ENCODE measurements at places on chromosomes 13 and 19. TPM values are rescaled to one million over a fixed set of nuclear protein-coding genes. Genes with fewer than 3 reads are reported as not detected.

The ITGBL1 gene
- 1.0 TPM for total RNA-seq

The ZNF154 gene
- total RNA-seq, result 4.7 TPM

The FPR3 gene
- not detected for total RNA-seq

The SLC10A2 gene
- not detected for total RNA-seq

The ZNF628 gene
- total RNA-seq, result 4.4 TPM

The DLL3 gene
- 0.34 TPM for total RNA-seq

The CGB1 gene
- not detected for total RNA-seq

The CYP2F1 gene
- total RNA-seq, result not detected

The NLRP11 gene
- total RNA-seq, result not detected

The AMH gene
- 0.34 TPM for total RNA-seq

The MYH14 gene
- 3.1 TPM for total RNA-seq

The HCST gene
- total RNA-seq, result 0.14 TPM

The TPTE2 gene
- total RNA-seq, result not detected

The LYPD5 gene
- total RNA-seq, result 16.4 TPM

The RXFP2 gene
- not detected for total RNA-seq

The RBM42 gene
- total RNA-seq, result 37.9 TPM

The LHB gene
- 0.21 TPM for total RNA-seq

The LILRB3 gene
- total RNA-seq, result not detected

The BCL3 gene
- 21.6 TPM for total RNA-seq

The ZNF578 gene
- total RNA-seq, result 5.8 TPM

The CCDC106 gene
- 6.5 TPM for total RNA-seq

The ZNF728 gene
- under 0.01 TPM for total RNA-seq

The CLDN10 gene
- total RNA-seq, result not detected

Measured in nasal cavity respiratory epithelium epithelial cell of viscerocranial mucosa (primary cell).